ENCODE measurements at places on chromosomes 5 and 9.
A peak's percentile ranks its signal among the peaks of the same experiment; 100 is the strongest.

GRCh38 chr9:16561121-16561520 lies 309.3 kb downstream of the BNC2 start:
- DNase-seq = no peak

- DNase-seq = no peak
Measured at GRCh38 chr9:2043881-2044462, 28.8 kb downstream of the SMARCA2 start.

GRCh38 chr9:99906403-99907207 lies at the start of gene STX17:
Gene STX17, plus strand, starts transcription at chr9:99906654. Its CDS starts 8,586 bp downstream, at chr9:99915240.
- DNase-seq = peak; percentile 69

GRCh38 chr9:90141723-90142122 lies 500.9 kb downstream of the DIRAS2 start:
- DNase-seq = peak; percentile 22

DNA sequence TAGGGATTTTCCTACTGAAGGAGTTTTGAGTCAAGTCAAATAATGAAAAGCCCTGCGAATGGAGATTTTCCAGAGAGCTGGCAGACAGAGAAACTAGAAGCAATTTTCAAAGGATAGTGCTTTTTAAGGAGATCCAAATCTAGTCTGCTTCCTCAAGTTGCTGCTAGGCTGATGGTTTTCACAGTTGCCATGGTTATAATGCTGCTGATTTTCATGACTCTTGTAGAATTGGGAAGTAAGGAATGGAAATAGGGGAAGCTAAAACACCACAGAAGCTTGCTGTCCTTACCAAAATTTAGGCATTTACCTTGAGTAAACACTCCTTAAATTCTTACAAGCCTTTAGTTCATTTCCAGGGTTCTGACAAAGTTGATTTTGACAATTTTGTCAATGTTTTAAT lies 30.1 kb upstream of the HAPLN1 start:
- DNase-seq = no peak

GRCh38 chr9:136881691-136882108 lies 4.6 kb upstream of the TRAF2 start:
- no peak for DNase-seq

GRCh38 chr5:160152901-160153300 lies 33.7 kb upstream of the PWWP2A start:
- DNase-seq = no peak

GRCh38 chr9:98559561-98559960 lies 149.2 kb downstream of the GABBR2 start:
- DNase-seq = no peak

DNA sequence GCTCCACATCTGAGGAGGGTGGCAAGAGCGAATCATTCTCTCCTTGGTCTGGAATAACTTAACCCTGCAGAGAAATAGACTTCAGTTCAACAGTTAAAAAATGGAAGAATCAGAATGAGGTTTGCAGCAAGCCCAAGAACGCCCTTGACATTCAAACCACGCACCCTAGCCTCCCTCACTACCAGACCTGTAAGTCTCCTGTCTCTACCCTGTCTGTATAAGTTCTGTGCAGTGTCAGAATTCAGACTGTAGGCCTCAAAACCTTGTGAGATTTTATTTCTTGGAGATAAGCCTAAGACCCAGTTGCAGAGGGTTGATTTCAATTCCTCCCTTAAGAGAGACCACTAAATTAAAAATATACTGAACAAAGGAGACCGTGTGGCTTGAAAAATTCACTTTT lies 35.8 kb upstream of the PLPP1 start:
- DNase-seq = no peak

GRCh38 chr5:180784497-180785097 lies 18.0 kb downstream of the MGAT1 start:
- peak; percentile 88 for DNase-seq

GRCh38 chr5:111079846-111080245 lies 8.3 kb downstream of the TSLP start:
- no peak for DNase-seq

GRCh38 chr9:92749071-92749933 lies 15.3 kb downstream of the BICD2 start:
- DNase-seq = no peak

- peak; percentile 52 for DNase-seq
Measured at GRCh38 chr9:130444565-130445221, at the start of gene ASS1. Gene ASS1, plus strand, starts transcription at chr9:130444961. Its CDS starts 7,268 bp downstream, at chr9:130452229.

- DNase-seq = no peak
Measured at GRCh38 chr5:170402508-170402907, 13.3 kb upstream of the KCNMB1 start.

DNA sequence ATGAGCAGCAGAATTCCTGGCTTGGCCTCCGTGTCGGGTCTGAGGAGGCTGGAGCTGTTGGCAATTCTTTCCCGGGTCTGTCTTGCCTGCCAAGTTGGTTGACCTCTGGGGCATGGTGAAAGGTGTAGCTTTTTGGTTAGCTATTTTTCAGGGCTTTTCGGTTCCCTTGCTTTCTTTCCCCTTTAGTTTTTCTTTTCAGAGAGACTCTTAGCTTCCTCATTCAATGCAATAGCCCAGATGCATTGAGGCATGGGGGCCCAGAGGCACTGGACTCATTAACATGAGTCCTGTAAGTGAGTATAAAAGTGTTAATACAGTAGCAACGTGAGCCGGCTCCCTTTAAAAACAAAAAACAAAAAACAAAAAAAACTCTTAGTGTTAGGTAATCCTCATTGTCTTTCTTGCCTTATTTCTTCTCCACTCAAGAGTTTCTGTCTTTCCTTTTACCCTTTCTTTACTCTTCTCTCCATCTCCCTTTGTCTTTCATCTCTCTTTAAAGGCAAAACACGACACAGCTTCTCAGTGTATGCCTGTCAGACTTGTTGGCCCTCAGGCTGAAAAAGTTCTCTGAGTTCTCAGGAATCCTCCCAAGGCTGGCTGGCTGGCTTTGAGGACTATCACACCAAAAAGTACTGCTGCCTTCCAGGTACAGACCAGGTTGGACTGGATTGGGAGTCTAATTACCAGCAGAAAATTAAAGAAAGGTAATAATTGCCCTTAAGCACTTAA lies 289.9 kb upstream of the TUT7 start:
- no peak for DNase-seq

- DNase-seq = peak; percentile 12
Measured at GRCh38 chr5:92758552-92758951, 822.5 kb downstream of the NR2F1-AS1 start.

- DNase-seq = no peak
Measured at GRCh38 chr5:67222243-67223025, 25.8 kb upstream of the CD180 start.

GRCh38 chr9:129464972-129465833 lies 155.7 kb downstream of the C9orf50 start:
- DNase-seq = no peak

DNA sequence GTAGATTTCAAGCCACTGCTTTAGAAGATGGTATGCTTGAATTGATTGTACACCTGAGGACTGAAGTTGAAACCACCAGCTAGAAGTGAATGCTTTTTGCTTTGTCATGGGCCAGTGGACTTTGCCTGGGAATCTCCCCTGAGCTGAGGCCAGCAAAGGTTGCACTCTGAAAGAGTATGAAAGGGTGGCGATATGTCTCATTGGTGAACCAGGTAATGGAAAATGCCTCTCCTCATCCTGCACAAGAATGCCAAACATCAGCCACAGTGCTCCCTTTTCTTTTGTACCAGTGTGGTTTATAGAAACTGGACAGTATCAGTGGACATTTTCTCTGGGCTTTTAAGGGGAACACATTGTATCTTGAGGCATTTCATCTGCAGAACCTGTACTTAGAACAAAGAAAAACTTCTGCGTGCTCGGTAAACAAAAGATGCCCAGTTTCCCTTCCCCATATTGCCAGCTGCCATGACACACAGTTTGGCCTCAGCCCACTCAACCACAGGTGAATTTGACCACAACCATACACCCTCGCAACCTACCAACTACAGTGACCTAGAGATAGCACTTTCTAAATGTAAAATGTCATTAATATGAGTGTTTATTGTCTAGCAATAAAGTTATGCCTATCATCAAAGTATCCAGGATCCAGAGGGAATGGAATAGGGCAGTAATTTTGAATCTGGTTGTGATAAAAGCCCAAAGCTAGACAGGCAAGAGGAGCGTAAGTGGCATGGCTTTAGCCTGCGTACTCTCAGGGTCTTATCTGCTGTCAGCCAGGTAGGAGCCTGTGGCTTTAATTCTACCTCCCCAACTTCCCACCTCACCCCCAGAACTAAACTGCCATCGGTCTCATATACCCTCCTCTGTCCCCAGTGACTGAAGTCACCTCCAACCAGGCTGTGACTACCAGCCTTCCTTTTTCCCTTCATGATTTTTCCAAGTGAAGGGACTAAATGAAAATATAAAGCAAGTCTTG lies 79.5 kb upstream of the LHFPL2 start:
- DNase-seq = no peak
